Forelimb muscle (tissue), 1 donor: ENCODE measurements at places on chromosomes 6 and 20.

- DNase-seq, result no peak
Measured at GRCh38 chr6:111802015-111802414, 71.2 kb downstream of the FYN start.

DNA sequence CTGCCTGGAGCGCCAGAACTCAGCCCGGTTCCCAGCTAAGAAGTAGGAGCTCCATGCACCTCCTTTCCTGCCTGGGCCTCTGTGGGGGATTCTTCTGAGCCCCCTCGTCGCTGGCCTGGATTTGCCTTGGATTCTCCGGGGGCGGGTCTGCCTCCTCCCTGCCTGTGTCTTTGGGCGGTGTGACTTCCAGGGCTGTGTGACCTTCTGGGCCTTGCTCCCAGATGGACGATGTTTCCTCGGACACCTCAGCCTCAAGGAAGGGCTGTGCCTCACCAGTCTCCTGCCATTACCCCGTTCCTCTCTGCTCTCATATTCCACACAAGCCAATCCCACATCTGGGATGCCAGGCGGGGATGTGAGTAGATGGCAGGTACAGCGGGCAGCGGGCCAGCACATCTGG, 76.8 kb downstream of the ERMARD start:
- DNase-seq, result no peak

GRCh38 chr6:134574491-134574890, 256.6 kb upstream of the SGK1 start:
- DNase-seq, result no peak

- no peak for DNase-seq
Measured at GRCh38 chr6:43774776-43775534, 4.9 kb downstream of the VEGFA start.

DNA sequence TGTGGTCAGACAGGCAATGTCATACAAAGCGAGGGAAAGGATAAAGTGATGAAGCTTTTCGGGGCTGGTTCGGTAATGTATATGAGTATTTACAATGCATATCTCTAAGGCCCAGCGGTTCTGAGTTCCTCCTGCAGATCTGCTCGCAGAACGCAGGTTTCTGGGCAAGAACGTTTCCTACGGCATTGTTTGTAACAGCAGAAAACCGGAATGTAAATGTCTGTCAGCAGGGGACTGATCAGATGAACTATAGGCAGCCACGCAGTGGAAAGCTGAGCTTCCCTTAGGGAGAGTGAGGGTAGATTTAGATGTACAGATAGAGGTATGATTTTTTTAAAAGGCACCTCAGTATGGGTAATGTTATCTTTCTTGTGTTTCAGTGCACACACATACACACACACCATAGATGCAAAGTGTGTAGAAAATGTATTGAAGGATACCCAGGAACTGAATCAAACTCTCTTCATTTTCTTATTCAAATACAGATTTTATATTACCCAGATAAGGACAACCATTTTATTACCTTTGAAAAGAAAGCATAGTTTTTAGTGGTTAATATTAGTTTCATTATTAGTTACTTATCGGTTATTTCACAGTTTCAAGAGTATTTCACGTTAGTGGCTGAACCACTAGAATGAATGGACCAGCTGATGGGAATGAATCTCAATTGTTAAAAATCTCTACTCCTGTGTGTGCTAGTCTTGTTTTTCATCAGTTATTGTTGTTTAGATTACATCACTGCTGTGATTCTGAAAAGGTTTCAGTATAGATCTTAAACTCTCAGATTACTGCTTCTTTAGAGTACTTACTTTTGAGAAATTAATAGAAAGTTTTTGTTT, 56.2 kb downstream of the SNX9 start:
- no peak for DNase-seq
